Muscle of arm (tissue), 14 donors: ENCODE measurements at places on chromosomes 12 and 14. TPM values are rescaled to one million over a fixed set of nuclear protein-coding genes. Genes with fewer than 3 reads are reported as not detected.

TMEM229B gene
- 0.30 TPM for polyA plus RNA-seq

TMPRSS12 gene
- polyA plus RNA-seq: not detected

PROX2 gene
- 1.9 TPM for polyA plus RNA-seq

MORN3 gene
- polyA plus RNA-seq: 0.08 TPM

FOXN4 gene
- polyA plus RNA-seq: not detected

MMP14 gene
- polyA plus RNA-seq: 166 TPM

INSM2 gene
- polyA plus RNA-seq: 0.04 TPM

TEX52 gene
- polyA plus RNA-seq: 0.28 TPM

CEBPE gene
- polyA plus RNA-seq: 0.12 TPM

TMEM132C gene
- polyA plus RNA-seq: 0.98 TPM

PLBD2 gene
- 13.0 TPM for polyA plus RNA-seq

IL26 gene
- not detected for polyA plus RNA-seq

PLA2G1B gene
- polyA plus RNA-seq: not detected

OVCH1 gene
- not detected for polyA plus RNA-seq

TMEM121 gene
- 2.6 TPM for polyA plus RNA-seq

NPC2 gene
- not detected for polyA plus RNA-seq

- no peak for DNase-seq
Observed at GRCh38 chr12:124259154-124260066, 35.5 kb upstream of the RFLNA start.

GRCh38 chr12:59734371-59734770 lies 138.5 kb downstream of the SLC16A7 start:
- no peak for DNase-seq

DNA sequence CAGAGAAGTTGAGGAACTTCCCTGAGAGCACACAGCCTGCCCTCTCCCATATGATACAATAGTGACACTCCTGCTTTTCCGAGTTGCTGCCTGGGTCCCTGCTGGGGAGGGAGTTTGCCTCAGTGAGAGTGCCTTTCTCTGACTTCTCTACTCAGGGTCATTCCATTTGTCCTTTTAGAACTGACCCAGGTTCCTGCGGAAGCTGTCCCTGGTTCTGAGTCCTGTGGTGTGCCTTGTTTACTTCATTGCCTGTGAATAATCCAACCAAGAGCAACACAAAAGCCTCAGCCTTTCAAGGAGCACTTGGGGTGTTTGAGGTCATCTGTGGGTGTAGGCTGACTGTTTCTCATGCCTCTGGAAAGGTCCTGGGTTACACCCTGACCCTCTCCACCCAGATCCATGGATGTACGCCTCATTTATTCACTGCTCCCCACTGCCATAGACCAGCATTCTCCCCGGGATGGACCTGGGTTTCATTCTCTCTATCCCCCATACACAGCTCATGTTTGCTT lies 13.6 kb downstream of the SERPINA1 start:
- DNase-seq: no peak

- DNase-seq: no peak
Observed at GRCh38 chr14:74238974-74239847, at the start of gene VSX2. Gene VSX2, plus strand, starts transcription at chr14:74239449. Its CDS starts 113 bp downstream, at chr14:74239562.

DNA sequence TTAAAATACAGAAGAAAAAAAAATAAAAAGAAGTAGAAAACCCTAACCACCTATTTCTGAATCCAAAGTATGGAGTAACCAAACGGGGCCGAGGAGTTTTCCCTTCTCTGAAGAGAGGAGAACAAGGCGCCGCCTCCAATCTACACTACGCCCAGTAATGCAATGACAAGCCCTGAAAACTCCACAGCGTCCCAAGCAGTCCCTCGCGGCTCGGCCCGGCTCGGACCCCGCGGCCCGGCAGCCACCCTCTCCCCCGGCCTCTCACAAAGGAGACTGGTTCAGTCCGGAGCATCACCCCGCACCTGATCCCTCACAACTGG lies 371 bp downstream of the CHD8 start:
- no peak for DNase-seq

- DNase-seq: no peak
Observed at GRCh38 chr12:29269706-29270408, 111.1 kb downstream of the ERGIC2 start.

- DNase-seq: peak; percentile 80
Observed at GRCh38 chr12:108511633-108512540, 3.2 kb upstream of the FICD start.

DNA sequence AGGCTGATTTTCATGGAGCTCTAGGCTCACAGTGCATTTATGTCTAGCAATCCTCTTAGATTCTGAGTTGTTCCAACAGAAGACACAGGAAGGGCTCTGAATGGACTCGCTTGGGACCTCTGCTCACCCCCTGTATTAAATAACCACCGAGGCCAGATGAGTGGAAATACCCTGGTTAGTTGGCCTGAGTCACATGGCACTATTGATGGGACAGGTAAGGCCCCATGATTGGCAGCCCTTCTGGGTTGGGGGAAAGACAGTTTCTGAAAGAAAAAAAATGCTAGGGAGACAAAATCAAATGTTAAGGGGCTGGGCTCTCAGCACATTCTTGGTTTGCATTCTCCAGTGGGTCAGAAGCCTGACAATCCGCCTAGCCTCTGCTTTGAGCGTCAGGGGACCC lies 14.8 kb downstream of the DGLUCY start:
- DNase-seq: no peak

DNA sequence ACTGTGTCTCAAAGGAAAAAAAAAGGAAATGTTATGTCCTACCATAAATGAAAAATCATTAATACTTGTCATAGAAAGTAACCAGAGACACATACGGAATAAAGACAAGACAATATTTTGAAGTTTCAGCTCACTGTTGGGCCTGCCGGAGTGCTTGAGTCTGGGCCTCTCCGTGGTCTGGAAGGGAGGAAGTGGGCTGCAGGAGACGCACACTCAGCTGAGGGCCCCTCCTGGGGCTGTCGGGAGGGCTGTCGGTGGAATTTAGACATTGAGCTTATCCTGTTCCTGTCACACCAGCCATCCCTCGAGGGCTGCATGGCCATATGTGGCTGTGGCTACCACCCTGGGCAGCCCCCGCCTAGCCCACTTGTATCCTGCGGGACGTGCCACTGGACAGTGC lies 80.6 kb downstream of the DDX51 start:
- no peak for DNase-seq

DNA sequence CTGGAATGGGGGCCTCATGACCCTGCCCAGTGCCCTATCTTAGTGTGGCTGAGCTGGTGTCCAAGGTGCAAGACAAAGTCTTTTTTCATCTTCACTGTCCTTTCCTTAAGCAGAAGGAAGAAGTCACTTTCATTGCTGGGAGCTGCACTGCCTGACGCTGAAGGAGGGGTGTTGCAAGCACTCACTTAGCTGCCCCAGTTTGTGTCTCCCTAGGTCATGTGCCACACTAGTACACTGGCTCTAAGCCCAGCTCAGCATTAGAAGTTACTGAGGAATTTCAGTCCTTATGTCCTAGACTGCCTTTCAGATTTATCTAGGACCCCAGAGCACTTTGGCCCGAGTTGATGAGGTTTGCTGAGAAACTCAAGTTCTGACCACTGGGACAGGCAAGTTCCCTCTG lies 952.0 kb upstream of the USP15 start:
- DNase-seq: no peak

DNA sequence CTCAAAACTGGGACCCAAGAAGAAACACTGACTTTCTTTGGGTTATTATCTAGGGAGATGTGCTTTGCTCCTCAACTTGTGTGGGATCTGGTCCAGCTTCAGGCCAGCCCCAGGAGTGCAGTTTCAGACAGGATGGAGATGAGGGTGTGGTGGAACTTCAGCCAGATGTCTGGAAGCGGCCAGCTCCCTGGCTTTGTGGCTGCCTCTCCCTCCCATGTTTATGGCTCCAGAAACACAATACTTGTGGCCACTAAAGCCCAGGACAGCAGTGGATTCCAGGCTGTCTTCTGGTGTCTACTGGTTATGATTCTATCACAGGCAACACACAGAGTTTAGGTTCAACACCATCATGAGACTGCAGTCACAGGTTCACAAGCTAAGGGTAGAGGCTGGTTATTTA lies 44.2 kb upstream of the EMP1 start:
- peak; percentile 70 for DNase-seq

- DNase-seq: no peak
Observed at GRCh38 chr12:20120403-20120725, 248.0 kb upstream of the PDE3A start.

DNA sequence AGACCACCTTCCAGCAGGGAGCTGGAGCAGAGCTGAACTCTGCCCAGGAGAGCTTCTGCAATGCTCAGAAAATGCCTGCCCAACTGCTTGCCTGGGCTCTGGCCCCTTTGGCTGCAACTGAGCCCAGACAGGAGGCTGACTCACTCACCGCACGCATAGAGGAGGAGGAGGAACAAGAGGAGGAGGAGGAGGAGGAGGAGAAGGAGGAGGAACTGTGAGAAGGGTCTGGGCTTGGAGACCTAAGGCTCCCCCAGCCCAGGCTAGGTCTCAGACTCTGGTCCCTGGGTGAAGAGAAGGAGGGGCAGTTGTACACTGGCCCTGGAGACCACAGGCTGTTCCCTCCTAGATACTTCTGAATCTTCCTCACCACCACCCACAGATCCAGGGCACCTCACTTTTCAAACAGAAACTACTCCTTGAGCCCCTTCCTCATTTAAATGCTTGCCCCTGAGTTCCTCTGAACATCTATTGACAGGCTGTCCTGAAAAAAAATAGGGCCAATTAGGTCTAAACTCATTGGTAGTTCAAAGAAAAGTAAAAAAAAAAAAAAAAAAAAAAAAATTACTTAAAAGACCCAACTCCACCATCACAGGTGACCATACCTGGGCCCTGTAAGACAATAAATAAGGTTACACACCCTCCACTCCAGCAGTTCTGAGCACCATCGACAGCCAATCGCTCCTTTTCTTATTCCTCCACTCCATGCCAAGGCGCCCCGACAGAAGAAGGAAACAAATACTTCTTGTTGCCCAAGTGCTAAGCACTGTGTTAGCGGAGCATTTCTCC lies 674 bp downstream of the VDR start:
- DNase-seq: no peak

DNA sequence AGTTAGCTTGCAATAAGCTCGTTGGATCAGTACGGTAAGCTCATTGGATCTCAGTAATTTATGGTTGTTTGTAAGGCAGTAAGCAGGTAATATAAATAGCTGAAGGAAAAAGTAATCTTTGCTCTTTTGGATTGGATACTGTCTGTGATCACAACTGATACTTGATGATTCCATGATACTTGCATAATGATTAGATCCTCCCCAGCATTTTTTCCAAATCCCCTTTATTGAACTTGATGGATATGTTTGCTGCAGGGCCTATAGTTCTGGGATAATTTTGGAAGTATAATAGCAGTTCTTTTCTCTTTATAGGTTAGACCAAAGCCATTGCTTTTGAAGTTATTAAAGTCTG lies 5.2 kb downstream of the MDM2 start:
- no peak for DNase-seq

DNA sequence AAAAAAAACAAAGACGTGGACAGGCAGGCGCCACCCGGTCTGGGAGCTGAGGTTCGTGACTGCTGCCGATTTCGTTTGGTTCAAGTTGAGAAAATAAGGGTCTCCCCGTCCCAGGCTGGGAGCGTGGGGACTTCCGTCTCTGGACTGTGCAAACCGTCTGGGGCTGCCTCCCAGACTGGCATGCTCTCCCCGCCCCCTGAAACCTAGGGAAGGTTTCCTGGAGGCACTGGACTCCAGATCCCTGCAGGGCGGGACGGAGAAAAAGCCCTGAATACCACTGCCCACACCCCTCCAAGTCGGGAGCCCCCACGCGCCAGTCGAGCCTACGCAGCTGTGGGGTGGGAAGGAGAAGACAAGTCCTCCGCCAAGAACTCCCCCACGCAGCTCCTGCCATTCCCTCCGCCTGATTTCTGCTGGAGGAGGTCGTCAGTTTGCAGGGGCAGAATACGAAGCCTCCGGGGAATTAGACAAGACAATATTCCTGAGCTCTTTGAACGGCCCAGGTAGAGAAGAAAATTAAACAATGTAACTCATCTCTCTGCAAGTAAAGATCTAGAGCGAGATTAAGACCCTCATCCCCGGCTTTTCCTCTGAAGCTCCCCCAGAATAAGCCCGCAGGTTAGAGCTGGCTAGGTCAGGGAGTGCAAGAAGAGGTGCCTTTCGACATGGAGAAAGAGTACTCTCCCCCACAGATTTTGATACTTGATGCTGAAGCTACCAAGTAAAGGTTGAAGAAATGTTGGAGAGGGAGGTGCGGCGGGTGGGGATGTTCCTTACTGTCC lies 10.4 kb upstream of the HOXC13 start:
- DNase-seq: no peak

DNA sequence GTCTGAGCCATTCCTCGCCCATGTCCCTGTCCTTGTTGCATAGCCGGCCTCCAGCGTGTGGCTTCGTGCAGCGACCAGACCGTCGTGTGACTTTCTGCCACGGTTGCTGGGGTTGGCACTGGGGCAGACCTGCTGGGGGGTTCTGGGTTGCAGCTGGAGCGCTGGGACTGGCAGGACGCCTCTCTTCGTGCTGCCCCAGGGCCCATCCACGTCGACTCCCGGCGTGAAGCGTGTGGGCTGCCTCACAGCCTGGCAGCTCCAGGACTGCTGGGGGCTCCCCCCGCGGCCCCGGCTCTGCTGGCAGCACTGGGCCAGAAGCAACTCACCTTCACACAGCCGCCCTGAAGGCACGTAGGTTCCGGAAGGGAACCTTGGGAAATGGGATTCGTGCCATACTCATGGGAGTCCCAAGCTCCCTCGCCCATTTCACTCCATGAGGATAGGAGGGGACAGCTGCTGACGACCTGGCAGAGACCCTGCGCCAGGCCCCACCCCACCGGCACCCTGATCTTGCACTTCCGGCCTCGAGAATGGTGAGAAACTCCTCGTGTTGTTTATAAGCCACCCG lies 51.9 kb downstream of the GALNT9 start:
- no peak for DNase-seq

GRCh38 chr12:103745962-103746361 lies 95.1 kb downstream of the NT5DC3 start:
- no peak for DNase-seq

- DNase-seq: no peak
Observed at GRCh38 chr12:42027546-42027945, 117.1 kb downstream of the GXYLT1 start.
